HCEC 1CT (cell line): ENCODE measurements at places on chromosomes 4 and X.

DNA sequence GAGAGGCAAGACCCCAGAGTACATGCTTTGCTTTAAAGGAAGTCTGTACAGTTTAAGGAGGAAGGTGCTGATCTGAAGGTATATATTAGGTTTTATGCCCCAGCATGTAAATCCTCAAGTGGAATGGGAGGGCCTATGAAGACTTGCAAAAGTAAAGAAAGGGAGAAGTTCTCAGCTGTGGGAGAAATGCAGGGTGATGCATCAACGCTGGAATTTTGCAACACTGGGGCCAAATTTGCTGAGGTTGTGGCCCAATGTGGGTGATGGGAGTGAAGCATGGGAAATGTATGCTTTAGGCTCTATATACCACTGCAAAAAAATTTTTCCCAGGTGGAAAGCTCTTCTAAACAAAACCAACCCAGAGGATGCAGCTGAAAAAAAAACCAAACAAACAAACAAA is 33.8 kb upstream of the GPR174 start:
- DNase-seq = no peak

GRCh38 chr4:186137196-186137794 is 32.8 kb downstream of the FAM149A start:
- DNase-seq = peak; percentile 1

DNA sequence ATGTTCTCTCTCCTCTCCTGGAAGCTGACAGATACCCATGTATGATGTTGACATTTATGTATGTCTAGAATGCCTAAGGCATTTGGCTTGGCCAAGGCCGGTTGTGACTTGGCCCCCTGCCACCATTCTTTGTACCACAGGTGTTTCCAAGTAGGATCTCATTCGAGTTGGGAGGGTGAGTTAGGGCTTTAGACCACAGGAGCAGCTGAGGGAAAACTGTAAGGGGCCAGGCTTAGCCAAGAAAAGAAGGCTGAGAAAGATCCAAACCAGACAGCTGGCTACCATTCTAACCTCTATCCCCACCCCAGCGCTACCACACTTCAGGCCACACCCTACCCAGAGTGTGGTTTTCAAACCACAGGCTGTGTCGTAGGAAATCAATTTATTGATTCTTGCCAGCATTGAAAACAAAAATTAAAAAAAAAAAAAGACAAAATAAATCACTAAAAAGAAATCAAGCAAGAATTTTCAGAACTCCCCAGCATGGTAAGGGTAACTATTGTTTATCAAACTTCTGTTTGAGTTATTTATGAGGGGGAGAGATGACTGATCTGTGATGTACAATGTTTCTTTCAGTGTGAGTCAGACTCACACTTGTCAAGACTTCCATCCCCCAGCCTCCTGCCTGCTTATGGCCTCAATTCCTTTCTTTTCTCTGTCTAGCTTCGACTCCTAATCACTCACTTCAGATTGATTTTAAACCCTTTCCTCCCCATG is 9.9 kb downstream of the TMSB4X start:
- DNase-seq = peak; percentile 36

GRCh38 chr4:175891851-175892250 is 79.8 kb upstream of the GPM6A start:
- peak; percentile 26 for DNase-seq

- no peak for DNase-seq
Measured at GRCh38 chr4:80540349-80540748, 204.8 kb downstream of the CFAP299 start.

DNA sequence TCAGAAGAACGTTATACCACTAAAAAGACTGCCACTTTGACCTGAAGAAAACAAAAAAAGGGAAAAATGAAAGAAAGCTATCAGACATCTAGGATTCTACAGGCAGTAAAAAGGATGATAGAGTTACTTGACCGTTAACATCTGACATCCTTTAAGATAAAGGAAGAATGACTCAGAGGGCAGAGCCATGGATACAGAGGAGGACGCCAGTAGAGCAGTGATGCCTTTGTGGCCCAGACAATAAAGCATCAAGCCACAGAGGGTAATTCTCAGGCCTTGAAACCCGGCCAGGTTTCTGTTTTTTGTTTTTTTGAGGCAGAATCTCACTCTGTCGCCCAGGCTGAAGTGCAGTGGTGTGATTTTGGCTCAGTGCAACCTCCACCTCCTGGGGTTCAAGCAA is 9.5 kb upstream of the BEX1 start:
- DNase-seq = no peak

DNA sequence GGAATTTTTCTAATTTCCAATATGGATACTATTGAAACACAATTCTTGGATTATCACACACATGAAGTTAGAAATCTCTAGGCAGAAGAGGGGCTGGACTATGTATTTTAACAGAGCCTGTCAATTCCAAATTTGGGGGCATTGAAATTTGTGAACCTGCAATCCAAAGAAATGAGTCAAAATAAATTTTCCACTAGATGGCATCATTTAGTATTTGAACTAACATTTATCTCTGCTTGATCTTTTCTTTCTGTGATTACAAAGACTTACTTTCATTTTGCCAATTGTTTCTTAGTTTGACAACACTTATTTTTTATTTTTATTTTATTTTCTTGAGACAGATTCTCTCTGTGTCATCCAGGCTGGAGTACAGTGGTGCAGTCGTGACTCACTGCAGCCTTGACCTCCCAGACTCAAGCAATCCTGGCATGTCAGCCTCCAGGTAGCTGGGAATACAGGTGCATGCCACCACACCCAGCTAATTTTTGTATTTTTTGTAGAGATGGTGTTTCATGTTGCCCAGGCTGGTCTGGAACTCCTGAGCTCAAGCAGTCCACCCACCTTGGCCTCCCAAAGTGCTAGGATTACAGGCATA is 2.7 kb upstream of the PYURF start:
- peak; percentile 23 for DNase-seq

GRCh38 chrX:138925330-138925729 is 213.8 kb upstream of the FGF13 start:
- peak; percentile 93 for DNase-seq

DNA sequence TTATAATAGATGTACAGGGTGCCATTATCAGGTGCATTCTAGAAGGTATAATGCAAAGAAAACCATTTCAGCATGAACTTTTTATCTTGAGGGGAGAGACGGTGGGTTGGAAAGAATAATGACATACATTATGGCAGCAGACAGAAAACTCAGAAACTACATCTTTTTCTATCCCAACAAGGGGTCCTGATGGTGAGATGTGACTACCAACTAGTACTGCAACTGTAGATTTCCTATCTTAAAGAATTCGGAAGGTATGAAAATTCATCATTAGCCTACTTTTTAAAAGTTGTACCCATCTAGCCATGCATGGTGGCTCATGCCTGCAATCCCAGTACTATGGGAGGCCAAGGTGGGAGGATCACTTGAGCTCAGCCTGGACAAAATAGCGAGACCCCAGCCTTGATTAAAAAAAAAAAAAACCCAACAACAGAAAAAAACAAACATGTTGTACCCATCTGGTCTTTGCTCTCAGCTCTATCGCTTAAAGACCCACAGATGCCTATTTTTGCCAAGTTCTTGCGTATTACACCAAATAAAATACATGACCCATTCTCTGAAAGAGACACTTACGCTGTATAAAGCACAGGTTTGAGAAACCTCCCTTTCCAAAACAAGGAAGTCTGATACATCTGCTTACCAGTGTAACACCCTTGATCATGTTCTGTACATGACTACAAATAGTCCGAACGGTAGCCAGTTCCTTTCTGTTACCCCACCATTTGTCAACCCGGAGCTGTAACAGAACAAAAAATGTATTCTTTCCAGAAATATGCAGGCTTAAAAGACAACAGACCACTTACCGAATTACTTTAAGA is 1.6 kb downstream of the RPL9 start:
- DNase-seq = no peak

DNA sequence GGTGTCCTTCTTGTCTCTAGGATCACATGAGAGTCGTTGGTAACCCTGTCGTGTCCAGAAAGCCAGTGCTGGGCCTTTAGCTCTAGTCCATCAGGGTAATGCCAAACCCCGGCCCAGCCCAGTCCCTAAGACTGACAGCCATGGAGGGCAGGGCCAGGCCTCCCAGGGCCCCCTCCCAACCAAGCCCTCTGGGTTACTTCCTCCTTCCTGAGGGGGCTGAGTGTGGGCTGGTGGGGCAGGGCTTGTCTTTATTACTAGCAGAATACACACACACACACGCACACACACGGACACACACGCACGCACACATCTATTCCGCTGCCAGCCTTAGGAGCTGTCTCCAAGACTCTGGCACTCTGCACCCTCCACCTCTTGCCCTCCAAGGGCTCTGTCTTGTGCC is 35.6 kb upstream of the CDKN2AIP start:
- no peak for DNase-seq

DNA sequence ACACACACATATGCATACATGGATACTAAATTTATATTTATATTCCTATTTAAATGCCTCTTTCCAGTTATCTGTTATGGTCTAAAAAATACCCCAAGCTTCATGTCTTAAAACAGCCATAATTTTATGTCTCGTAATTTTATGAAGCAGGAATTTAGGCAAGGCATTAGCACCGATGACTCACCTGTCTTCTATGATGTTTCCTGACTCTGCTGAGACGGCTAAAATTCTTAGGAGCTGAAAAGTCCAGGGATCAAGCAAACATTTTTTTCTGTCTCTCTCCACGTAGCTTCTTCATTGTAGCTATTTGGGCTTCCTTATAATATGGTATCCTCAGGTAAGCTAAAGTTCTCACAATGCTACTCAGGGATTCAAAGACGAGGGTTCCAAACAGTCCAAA is 930.3 kb downstream of the STIM2 start:
- no peak for DNase-seq

DNA sequence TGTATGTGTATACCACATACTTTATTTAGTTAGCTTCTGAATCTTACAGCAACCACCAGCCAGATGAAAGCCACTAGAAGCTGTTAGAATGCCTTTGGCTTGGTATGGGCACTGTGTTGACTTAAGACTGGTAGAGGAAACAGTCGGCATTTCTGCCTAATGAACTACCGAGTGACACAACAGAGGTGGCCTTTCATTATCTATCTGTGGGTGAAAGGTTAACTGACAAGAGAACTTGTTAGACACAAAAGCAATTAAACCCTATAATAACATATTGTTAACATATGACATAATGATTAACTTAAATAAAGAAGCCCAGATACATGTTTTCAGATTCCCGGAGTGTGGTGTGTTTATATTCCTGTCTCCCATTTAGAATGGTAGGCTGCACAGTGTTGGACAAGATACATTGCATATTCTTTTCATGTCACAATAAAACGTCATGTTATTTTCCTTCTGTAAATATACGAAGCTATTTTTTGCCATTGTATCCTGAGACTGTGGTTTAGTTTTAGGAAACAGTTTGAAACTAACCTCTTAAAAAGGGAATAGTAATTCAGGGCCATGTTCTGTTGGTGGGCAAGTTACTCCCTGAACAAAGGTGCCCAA is 181.5 kb downstream of the SLIT2 start:
- no peak for DNase-seq

DNA sequence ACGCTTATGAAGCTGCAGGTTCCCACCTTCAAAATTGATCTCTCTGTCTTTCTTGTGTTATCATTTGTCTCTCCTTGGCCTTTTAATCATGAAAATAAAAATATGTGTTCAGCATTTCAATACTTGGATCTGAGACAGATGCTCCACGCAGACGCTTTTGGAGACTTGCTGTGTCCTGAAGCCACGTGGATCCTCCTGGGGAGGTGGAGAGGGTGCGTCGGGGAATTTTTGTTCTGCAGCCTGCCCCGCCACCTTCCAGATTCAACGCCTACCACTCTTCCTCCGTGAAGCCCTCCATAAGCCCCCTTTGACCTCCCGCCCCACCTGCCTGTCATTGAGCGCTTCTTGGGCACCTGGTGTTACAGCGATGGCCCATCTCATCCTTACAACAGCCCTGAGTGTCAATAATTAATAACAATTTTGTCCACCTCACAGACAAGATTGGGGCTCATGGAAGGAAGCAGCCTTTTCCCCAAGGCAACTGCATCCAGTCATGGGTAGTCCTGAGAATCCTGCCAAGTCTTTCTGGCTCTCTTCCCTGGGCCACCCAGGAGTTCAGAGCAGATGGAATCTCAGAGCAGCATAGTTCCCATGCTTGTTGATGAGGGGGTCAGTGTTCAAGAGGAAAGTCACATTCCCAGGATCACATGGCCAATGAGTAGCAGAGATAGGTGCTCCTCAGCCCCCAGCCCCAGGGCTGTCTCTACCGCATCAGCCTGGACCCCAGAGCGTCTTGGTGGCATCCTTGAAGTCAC is 172.6 kb upstream of the PSAPL1 start:
- DNase-seq = no peak

- no peak for DNase-seq
Measured at GRCh38 chr4:9987749-9988362, 33.4 kb downstream of the SLC2A9 start.
